ENCODE measurements at places on chromosomes 7 and 10. TPM values are rescaled to one million over a fixed set of nuclear protein-coding genes. Genes with fewer than 3 reads are reported as not detected.

HIBADH gene
- 21.7 TPM for total RNA-seq

PDIA4 gene
- 81.8 TPM for total RNA-seq

MNX1 gene
- not detected for total RNA-seq

ABCC2 gene
- 0.71 TPM for total RNA-seq

ATOH7 gene
- total RNA-seq: not detected

TNS3 gene
- 151 TPM for total RNA-seq

HDAC9 gene
- total RNA-seq: 64.1 TPM

COPG2 gene
- total RNA-seq: 9.5 TPM

PODXL gene
- 50.8 TPM for total RNA-seq

FOXI2 gene
- total RNA-seq: not detected

ERVW-1 gene
- total RNA-seq: not detected

LRRC17 gene
- 22.3 TPM for total RNA-seq

SFMBT2 gene
- 9.0 TPM for total RNA-seq

SAP25 gene
- 1.1 TPM for total RNA-seq

ASB10 gene
- not detected for total RNA-seq

ANKRD2 gene
- not detected for total RNA-seq

CYP26C1 gene
- total RNA-seq: 0.35 TPM

PCDH15 gene
- 0.95 TPM for total RNA-seq

ASZ1 gene
- total RNA-seq: not detected

HYAL4 gene
- not detected for total RNA-seq

FAM25A gene
- total RNA-seq: not detected

PRPS1L1 gene
- total RNA-seq: not detected

STEAP1B gene
- total RNA-seq: not detected

RSBN1L gene
- total RNA-seq: 14.8 TPM

HMX2 gene
- total RNA-seq: not detected

GSAP gene
- 19.6 TPM for total RNA-seq

BICC1 gene
- total RNA-seq: 28.1 TPM

RARRES2 gene
- total RNA-seq: 102 TPM

MRPS17 gene
- 12.1 TPM for total RNA-seq

TMEM273 gene
- total RNA-seq: 14.8 TPM

HOXA10 gene
- total RNA-seq: not detected

Measured in thoracic aorta (tissue), 2 donors.